ENCODE measurements at places on chromosomes 3 and 15.

DNA sequence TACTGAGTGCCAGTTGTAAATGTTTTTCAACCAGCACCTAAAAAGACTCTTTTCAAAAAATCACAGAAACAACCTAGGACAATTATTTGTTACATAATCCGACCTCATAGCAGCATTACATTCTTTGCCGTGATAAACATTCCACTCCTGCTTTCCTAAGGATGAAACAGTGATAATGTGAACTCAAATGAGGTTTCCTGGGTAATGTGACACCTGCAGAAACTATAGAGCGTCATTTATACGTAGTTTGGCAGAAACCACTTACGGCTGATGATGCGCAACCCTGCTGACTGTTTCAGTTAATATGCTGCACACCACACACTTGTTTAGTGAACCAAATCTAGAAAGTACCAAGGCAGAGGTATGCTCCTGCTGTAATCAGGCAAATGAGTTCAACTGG, 55.8 kb downstream of the SEMA6D start:
- H3K4me1 ChIP-seq = no peaks in the 10 kb centered on the region
- H3K27ac ChIP-seq = no peak overlapping the region
- no peaks in the 10 kb centered on the region for H3K27me3 ChIP-seq
- no peak for DNase-seq
- no peak overlapping the region for H3K4me3 ChIP-seq

DNA sequence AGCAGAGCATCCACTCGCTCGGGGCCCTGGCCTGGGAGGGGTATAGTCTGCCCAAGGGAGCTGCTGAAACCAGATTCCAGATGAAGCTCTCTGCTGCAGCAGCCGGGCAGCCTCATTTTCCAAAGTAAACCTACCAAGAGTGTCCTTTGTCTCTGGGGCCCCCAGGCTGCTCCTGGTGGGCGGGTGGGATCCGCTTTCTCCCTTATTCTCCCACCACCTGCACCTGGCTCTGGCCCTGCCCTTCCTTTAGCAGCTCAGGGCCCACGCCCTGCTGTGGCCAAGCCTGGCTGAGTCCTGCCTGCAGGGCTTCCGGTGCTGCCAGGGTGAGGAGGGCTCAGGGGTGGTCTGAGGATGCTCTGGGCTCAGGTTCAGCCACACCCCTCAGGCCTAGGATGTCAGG, 13.0 kb downstream of the SCN5A start:
- DNase-seq = no peak
- H3K4me3 ChIP-seq = no peak overlapping the region
- H3K27me3 ChIP-seq = no peaks in the 10 kb centered on the region
- H3K4me1 ChIP-seq = no peaks in the 10 kb centered on the region

DNA sequence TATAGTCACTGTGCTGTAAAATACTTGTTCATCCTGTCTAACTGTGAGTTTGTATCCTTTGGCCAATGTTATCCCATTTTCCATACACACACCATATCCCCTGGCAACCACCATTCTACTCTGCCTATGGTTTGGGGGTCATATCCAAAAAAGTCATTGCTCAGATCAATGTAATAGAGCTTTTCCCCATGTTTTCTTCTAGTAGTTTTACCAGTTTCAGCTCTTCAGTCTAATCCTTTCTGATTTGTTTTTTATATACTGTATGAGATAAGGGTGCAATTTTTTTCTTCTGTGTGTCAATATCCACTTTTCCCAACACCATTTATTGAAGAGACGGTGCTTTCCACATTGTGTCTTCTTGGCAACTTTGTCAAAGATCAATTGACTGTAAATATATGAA, 14.0 kb upstream of the DLG1 start:
- DNase-seq = no peak
- no peak overlapping the region for H3K4me3 ChIP-seq
- H3K4me1 ChIP-seq = peaks cover 27% of the 10 kb centered on the region

- no peaks in the 10 kb centered on the region for H3K4me1 ChIP-seq
- H3K27ac ChIP-seq = no peak overlapping the region
- no peak overlapping the region for H3K4me3 ChIP-seq
- DNase-seq = no peak
Observed at GRCh38 chr3:193862843-193863242, 269.8 kb downstream of the OPA1 start.

DNA sequence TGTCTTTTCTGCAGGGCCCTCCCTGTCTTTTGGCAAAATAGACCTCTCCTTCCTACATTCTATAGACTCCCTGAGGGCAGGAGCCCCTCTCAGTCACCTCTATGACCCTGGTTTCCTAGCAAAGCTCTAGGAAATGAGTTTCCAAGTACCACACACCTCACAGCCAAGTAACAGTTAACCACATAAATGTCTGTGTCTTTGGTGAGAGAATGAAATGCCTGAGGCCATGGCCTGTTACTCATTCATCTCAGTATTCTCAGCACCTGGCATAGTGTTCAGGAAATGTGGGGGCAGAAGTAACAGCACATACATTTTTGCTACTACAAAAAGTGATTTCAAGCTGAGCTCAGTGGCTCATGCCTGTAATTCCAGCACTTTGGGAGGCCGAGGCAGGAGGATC, 21.0 kb downstream of the RFT1 start:
- peaks cover 50% of the 10 kb centered on the region for H3K36me3 ChIP-seq
- peak; percentile 72 for DNase-seq
- no peaks in the 10 kb centered on the region for H3K27me3 ChIP-seq
- H3K4me1 ChIP-seq = peaks cover 44% of the 10 kb centered on the region
- H3K4me3 ChIP-seq = peak overlapping the region; percentile 6

- H3K27ac ChIP-seq = no peak overlapping the region
- no peaks in the 10 kb centered on the region for H3K36me3 ChIP-seq
- no peaks in the 10 kb centered on the region for H3K4me1 ChIP-seq
- H3K27me3 ChIP-seq = no peaks in the 10 kb centered on the region
Observed at GRCh38 chr3:6540981-6541380, 319.9 kb upstream of the GRM7 start.

GRCh38 chr3:145767909-145768308, 393.1 kb downstream of the PLOD2 start:
- no peaks in the 10 kb centered on the region for H3K36me3 ChIP-seq
- H3K27ac ChIP-seq = no peak overlapping the region
- no peak for DNase-seq
- H3K27me3 ChIP-seq = no peaks in the 10 kb centered on the region

GRCh38 chr3:132225664-132226063, 91.5 kb upstream of the ACP3 start:
- no peaks in the 10 kb centered on the region for H3K36me3 ChIP-seq
- H3K27me3 ChIP-seq = peaks cover 9% of the 10 kb centered on the region
- H3K4me1 ChIP-seq = no peaks in the 10 kb centered on the region
- H3K4me3 ChIP-seq = no peak overlapping the region
- H3K27ac ChIP-seq = no peak overlapping the region
- no peak for DNase-seq

DNA sequence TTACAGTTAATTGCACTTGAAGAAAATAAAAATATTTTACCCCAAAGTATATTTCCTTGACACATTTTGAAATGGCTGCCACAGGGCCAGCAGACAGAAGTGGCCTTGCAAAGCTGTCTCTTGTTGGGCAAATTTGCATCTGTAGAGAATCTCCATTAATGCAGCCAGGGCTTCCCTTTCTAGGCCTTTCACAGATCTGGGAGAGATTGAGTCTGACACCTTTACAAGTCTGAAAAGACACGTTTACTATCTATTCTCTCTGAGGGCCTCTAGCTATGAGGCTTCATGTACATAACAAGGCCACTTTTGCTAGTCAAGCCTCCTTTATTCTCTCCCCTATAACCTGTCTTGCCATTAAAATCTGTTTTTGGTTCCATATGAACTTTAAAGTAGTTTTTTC, 135.9 kb downstream of the ANO10 start:
- peaks cover 3% of the 10 kb centered on the region for H3K27me3 ChIP-seq
- no peak for DNase-seq
- no peak overlapping the region for H3K27ac ChIP-seq
- peaks cover 17% of the 10 kb centered on the region for H3K4me1 ChIP-seq
- H3K4me3 ChIP-seq = no peak overlapping the region
